ENCODE measurements at places on chromosomes 2 and 18.

- DNase-seq = no peak
Measured at GRCh38 chr18:49431165-49431962, 29.1 kb downstream of the DYM start.

DNA sequence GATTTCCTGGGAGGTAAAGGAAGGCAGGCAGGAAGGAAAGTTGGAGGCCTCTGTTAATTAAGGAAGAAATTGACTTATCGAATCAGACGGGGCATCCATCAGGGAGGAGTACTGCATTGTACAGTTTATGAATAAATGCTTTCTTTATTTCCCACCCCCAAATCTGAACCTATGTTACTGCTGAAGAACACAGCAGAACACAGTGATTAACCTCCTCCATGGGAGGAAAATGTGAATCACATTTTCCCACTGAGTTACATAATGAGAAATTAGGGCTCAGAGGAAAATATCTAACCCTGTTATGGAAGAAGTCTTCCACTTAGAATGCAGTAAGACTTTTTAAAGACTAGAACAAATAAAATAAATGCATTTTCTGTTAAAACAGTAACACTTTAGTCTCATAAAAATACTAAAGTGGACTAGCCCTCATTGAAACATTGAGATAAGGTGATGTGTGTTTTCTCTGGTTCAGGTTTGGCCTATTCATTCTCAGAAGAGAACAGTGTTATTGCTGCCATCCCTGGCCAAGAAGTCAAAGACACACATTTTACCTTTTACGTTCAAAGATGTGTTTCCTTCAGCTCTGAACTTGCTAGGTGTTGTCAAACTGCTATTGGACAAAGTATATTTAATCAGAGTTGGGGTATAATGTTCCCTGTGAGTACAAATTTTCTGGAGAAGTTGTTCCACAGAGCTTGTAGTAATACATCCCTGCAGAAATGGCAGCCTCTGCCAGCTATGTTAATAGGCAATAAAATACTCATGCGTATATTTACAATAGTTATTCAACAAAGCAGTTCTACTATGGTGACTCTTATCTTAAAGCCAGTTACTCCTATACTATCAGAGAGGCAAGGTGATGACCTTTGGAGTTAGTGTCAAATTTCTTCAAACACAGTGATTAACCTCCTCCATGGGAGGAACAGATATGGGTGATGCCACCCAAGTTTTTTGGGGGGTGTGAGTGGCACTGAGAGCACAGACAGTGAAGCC, 11.1 kb downstream of the DNAH6 start:
- DNase-seq = no peak

DNA sequence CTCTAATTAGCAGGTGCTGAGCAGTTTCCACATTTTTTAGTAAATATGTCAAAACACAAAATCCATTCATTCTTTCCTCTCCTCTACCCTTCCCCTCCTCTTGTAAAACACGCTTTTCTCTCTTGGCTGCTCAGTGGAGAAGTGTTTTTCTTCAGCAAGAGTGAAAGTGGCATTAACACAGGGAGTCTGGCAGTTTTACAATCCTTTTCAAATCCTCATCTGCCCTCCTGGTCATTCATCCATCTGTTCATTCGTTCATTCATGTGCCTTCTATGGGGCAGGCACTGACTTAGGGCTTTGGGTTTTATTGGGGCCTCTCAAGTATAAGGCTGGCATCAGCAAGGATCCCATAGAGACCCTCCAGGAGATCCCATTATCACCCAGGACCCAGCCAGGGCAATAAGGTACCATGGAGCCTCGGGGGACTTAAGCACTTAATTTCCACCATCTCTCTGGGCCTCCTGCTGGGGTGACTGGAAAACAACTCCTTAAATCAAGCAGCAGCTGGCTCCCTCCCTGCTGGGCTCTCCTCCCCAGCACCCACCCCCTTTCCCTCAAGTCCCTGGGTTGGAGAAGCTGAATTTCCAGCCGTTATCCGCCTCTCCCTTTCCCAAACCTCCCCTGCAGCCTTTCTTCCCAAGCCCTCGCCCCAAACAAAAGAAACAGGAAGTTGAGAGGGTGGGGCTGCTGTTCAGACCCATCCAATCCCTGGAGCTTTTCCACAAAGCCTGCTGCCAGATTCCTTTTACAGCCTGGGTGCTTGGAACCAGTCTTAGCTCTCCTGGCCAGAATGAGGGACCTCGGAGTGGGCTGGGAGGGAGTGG, 32.6 kb downstream of the MARCHF4 start:
- DNase-seq = no peak

DNA sequence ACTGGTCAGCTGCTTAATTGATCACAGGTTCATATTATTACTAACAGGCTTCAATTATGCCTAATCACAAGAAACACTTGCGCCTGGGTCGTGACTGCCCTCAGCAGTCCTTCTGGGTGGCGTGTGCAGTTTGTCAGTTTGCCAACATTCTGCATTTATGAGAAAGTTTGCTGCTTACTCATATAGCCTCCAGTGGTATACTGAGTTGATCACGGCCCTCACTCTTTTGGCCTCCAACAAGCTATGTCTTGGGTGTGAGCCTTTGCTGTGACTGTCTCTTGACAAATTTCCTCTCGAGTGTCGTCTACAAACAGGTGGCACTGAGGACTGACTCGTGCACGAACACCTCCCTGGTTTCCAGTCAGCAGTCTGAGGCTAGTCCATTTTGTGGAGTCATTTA, 27.3 kb downstream of the DCDC2C start:
- no peak for DNase-seq

DNA sequence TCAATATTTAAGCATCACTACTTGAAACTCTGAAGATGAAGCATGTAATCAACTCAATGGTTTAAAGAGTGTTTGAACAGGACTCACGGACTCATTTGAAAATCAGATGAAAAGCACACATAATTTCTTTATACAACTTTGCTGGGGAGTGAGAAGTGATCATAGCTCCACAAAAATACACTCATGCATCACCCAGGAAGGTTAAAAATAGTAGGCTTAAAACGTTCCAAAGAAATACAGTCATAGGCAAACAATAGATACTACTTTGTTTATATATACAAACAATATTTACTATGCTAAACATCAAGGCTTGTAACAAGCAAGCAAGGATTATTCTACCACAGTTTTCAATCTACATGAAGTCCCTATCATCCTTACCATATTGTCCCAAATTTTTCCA, 11.6 kb downstream of the HNRNPLL start:
- no peak for DNase-seq

GRCh38 chr2:241924069-241924908, 54.8 kb downstream of the RTP5 start:
- DNase-seq = no peak

- no peak for DNase-seq
Measured at GRCh38 chr2:111624411-111625156, 259.4 kb downstream of the ANAPC1 start.

GRCh38 chr2:38125842-38126241, 49.9 kb upstream of the CYP1B1 start:
- no peak for DNase-seq

- DNase-seq = no peak
Measured at GRCh38 chr2:230685178-230685577, 27.5 kb upstream of the CAB39 start.

DNA sequence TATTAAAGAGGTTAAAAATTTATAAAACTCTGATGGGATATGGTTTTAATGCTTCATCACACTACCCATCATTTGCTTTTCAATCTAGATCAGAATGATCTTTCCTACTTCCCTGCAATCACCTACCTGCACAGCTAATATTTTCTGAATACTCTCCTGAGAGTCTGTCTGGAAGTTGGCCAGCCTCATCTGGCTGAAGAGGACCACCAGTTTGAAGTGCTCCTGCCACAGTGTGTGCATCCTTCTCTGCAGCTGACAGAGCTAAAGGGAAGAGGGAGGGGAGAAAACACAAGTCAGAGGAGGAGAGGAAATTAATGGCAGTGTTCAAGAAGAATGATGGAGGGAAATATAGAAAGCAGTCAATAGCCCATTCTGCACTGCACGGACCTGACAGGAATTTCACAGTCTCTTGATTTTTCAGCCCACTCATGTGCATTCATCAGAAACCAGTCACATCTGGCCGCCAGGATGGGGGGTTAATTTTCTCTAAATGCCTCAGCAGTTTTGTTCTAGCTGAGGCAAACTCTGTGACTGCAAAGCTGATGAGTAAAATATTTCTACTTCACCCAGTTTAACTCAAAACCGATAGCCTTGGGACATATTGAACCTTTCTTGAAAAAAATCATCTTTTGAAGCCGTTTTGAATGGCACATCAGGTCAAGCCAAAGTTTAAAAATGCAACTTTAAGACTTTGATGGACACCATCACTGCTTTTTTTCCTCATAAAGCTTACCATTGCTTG, 201.8 kb upstream of the KLHL14 start:
- no peak for DNase-seq

- DNase-seq = no peak
Measured at GRCh38 chr2:54771166-54771885, 47.9 kb downstream of the EML6 start.

GRCh38 chr2:20352581-20353216, 2.1 kb upstream of the PUM2 start:
- no peak for DNase-seq

DNA sequence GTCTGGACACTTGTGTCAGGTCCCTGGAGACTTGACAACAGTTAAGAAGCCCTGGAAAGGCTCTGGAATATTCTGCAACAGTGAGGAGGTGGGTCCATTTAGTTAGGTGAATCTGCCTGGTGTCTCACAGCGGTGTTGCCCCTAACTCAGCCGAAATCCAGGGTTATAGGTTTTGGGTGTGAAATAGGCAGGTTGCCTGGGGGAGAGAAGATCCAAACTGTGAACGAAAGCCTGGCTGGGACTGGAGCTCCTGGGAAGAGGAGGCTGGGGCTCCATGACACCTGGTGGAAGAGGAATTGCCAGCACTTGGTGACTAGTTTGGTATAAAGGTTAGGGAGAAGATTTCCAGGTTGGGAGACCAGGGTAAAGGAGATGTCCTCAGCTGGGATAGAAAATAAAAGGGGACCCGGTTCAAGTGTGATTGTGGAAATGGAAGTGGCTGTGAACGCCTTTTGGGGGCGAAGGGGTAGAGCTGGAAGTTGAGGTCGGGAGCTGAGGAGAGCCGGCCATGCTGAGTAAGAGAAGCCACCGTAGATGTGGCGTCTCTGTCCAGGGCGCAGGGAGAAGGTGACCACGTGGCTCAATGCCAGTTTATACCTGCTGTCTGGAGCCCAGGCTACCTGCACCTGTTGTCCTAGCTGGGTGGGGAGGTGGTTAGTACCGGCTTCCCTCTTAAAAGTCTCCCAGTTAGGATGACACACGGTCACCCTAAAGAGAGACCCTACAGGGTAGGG, 3.0 kb upstream of the GAREM2 start:
- DNase-seq = no peak

DNA sequence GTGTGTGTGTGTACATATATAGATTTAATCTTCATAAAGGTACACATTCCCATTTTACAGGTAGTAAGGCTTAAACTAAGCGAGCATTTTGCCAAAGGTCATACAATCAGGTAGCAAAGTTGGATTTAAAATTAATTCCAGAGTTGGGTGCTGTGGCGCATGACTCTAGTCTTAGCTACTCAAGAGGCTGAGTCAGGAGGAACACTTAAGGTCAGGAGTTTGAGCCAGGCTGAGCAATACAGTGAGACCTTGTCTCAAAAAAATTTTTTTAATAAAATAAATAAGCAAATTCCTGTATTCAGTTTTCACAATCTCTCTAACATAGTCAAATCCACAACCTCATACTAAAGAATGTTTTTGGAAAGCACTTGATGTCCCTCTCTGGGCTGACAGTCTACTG, 111.5 kb upstream of the LDLRAD4 start:
- DNase-seq = no peak

- DNase-seq = no peak
Measured at GRCh38 chr2:161076936-161077335, 83.3 kb upstream of the TANK start.

GRCh38 chr18:28003451-28003850, 173.5 kb downstream of the CDH2 start:
- DNase-seq = no peak

DNA sequence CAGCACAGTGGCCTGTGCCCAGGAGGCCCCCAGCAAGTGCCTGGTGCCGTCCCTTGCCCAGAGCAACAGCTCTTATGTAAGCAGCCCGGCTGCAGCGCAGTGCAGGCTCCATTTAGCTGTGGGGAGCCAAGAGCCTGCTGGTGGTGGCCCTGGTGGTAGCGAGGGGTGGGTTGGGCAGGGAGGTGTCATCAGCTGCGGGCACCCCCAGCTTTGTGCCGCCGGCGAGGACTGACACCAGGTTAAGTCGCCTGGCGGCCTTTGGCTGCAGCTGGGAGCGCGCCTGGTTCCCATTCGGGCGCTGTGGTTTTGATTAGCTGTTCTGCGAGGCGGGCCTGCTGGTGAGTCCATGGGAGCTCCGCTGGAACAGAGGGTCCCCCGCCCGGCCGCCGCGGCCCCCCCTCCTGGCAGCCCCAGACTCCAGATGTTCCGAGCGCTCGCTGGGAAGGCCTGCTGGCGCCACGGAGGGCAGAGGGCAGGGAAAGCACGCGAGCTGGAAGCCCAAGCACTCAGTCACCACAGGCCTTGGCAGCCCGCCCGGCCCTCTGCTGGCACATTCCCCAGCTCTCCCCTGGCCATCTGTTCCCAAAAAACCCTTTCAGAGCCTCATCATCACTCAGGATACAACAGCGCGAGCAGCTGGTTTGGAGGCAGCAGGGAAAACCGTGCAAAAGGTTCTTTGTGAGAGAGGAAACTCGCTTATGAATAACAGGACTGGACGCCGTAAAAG, 18.4 kb downstream of the ATOH8 start:
- no peak for DNase-seq

DNA sequence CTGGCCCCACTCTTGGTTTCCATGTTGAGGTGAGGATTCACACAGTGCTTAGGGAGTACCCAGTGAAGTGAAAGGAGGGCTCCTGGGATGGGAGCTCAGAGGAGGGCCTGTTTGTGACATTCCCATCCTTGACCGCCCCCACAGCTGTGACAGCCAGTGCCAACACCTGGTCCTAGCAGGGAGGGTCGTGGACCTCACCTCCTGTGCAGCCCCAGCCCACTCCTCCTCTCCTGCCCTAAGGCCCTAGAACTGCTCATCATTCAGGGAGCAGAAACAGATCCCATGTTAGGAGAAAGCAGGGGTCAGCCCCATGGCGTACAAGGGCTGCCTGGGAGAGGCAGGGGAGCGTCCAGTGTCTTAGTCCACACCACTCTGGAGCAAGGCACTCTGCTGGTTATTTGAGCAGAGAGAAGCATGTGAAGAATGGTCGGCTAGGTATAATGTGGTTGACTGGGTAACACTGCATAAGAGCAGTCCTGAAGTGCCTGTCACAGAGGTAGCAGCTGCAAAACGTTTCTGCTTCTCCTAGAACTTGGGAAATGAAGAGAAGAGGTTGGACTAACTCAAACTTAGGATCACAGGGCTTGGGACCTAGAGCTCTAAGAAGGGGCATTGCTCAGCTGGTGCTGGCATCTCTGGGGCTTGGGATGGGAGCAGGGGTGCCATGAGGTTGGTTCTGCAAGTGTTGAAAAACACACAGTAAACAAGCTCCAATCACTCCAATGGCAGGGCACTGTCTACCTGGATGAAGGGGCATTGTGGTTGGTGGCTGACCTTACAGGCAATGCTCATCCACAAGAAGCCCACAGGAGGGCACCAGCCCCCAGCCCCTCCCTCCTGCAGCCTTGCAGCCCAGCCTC, 55.6 kb downstream of the FAM168B start:
- no peak for DNase-seq
